Coronary artery (tissue), 2 donors: ENCODE measurements at places on chromosomes 13 and 19.
A peak's percentile ranks its signal among the peaks of the same experiment; 100 is the strongest.

- DNase-seq: no peak
Observed at GRCh38 chr19:37981785-37982475, 74.9 kb downstream of the SIPA1L3 start.

DNA sequence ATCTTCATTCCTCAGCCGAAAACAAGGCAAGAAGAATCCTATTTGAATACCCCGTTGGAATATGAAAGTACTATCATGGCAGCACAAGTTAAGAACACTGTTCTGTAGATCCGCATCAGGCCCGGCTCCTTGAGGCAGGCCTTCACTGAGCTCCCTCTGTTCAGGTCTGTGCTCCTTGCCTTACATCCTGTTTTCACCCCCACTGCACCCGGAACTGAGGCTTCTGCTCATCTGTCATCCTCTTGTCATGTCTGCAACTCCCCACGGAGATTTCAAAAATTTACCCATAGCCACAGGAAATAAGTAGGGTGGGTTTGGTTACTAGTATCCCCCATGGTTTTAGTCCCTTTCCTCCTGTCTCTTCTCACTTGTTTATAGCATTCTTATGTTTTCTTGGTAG is 861.9 kb downstream of the GPC5 start:
- DNase-seq: no peak

DNA sequence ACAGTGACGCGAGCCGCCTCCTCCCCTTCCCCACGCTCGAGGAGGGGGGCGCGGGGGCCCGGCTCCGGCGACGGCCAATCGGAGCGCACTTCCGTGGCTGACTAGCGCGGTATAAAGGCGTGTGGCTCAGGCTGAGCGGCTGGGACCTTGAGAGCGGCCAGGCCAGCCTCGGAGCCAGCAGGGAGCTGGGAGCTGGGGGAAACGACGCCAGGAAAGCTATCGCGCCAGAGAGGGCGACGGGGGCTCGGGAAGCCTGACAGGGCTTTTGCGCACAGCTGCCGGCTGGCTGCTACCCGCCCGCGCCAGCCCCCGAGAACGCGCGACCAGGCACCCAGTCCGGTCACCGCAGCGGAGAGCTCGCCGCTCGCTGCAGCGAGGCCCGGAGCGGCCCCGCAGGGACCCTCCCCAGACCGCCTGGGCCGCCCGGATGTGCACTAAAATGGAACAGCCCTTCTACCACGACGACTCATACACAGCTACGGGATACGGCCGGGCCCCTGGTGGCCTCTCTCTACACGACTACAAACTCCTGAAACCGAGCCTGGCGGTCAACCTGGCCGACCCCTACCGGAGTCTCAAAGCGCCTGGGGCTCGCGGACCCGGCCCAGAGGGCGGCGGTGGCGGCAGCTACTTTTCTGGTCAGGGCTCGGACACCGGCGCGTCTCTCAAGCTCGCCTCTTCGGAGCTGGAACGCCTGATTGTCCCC is at the start of gene JUNB:
TSS of gene JUNB (plus strand) at position 142 of the 706 bp plus-strand sequence. CDS start at position 428, 286 bp downstream.
- peak; percentile 99 for DNase-seq

GRCh38 chr13:43805681-43806128 is 18.9 kb upstream of the ENOX1 start:
- DNase-seq: no peak

DNA sequence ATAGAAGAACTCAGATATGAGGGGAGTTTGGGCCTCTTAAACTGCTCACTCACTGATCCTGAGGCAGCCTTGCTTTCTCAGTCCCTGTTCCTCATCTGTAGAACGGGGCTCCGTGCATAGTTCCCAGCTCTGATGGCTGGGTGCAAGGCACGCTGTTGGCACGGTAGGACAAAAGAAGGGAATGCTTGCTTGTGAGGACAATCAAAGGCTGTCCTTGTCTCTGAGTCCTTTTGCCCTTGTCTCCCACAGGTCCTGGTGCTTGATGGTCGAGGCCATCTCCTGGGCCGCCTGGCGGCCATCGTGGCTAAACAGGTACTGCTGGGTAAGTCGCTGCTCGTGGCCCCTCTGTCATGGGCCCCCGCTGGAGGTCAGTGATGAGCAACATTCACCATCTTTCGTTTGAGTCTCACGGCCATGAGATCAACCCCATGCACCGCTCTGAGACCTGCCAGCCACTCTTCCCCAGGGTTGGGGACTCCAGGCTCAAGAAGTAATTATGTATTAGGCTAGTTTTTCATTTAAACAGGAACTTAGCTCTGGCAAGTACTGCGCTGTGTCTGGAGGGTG is 2.3 kb downstream of the RPL13A start:
- no peak for DNase-seq

DNA sequence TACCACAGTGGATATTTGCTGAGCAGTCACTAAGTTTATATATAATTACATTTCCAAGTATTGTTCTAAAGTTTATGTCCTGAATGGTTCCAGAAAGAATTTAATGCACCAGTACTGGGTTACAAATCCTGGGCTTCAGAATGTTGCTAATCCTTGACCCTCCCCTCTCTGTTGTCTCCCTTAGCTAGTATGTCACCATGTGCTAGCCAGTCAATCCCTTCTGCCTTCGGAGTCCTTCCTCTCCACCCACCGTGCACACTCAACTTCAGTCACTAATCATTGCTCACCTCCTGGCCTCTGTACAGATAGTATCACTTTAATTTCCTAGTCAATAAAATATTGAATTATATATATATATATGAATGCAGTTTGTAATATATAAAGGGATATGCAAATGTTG is 7.5 kb downstream of the FAM124A start:
- DNase-seq: no peak

GRCh38 chr13:96075953-96076543 is 13.9 kb upstream of the HS6ST3 start:
- no peak for DNase-seq

DNA sequence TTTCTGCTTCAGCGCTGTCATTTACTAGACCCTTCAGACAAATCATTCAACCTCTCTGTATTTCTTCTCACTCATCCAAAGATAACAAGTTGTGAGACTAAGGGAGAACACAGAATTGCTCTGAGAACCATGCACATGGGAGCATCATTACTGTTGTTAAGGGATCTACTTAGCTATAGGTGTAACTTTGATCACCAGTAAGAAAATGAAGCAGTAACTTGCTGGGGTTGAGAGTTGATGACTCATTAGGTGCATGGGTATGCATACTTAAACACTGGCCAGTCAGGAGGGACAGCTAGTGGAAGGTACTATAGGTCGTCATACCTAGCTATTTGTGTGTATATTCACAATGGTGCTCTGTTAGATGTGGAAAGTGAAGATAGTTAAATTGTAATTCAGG is 61.5 kb downstream of the B3GLCT start:
- no peak for DNase-seq

DNA sequence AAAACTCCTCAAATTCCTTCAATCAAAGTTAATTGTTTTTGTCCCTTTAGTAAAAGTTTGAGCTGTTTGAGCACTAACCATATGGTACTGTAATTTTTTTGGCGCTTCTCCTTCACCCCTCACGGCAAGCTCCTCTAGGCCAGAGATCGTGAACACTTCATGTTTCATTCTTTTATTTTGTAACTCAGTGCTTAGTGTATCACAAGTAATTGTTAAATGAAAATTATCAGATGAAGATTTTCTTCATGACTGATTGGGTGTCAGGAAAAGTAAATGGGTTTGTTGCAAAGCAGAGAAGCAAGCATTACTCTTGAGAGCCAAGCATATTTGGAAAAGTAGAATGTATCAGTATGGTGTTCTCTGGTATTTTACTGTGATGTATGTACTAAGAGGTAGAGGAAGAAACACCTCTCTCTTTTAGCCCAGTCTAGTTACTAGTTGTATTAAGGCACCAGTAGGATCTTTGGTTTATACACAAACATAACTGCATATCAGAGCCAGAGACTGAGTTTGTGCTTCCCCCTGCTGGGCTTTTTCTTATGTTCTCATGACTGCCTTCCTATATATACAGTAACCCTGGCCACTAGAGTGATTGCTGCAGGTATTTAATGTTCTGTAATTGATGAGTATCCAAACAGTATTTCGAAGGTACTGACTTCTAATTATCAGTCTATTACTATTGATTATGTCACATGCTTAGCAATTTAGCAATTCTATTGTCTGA is 202.3 kb upstream of the KLHL1 start:
- no peak for DNase-seq

DNA sequence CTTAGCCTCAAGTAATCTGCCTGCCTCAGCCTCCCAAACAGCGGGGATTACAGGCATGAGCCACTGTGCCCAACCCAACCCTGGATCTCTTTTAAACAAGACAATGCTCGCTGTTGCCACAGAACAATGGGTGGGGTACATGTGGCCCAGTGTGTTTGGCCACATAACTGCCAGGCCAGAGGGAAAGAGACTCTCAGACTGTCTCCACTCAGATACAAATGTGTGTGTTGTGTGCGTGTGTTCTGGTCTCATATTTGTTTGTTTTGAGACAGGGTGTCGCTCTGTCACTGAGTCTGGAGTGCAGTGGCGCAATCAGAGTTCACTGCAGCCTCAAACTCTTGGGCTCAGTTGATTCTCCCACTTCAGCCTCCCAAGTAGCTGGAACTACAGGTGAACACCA is 25.8 kb downstream of the LDLR start:
- DNase-seq: no peak

DNA sequence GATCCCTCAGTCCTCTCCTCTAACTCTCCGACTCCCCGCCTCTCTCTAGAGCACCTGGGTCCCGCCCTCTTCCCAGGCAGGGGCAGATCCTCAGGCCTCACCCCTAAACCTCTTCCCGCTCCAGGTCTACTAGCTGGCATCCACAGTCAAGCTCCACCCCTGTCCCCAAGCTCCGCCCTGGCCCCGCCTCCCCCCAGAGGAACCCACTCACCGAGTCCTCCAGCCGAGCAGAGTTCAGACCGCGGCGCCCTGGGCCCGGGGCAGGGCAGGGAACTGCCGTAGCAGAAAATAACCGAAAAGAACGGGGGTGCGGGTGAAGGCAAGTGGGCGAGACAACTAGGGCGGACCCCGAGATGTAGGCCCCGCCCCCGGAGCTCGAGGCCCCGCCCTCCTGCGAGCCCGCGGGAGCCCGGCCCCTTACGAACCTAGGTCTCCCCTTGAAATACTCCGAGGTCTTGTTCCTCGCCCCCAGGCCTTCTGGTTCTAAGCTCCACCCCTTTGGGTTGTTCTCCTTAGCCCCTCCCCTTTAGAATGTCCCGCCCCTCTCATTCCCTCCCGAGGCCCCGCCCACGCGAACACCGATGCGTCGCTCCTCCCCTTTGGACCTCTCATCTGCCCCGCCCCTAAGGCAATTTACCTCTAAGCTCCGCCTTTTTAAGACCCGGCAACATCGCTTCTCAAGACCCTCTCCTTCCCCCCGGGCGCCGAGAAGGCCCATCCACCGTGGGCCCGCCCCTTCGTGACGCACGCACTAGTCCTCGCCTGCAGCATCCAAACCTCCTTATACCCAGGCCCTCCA is at the start of gene GGN:
TSS of gene GGN (minus strand) at position 485 of the 799 bp plus-strand sequence. CDS start 773 bp downstream, outside the sequence.
- peak; percentile 91 for DNase-seq

DNA sequence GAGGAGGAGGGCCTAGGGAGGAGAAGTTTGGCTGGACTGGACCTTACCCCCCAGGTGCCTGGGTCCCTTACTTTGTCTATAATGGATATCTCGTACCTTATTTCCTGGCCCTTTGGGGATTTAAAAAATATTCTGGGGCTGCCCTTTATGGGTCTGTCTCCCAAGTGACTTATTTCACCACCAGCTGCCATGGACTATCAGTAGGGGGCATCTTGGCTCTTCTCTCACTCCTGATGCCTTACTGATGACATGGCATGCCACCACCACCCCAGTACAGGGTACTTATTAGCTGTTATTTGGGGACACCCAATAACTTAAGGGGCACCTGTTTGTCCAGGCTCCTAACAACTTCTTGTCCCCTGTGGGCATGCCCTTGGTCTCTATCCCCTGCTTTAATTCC is 38.0 kb downstream of the NFIX start:
- no peak for DNase-seq

- DNase-seq: no peak
Observed at GRCh38 chr13:40116008-40116407, 460.5 kb downstream of the COG6 start.

GRCh38 chr13:41465241-41465847 is 8.0 kb downstream of the RGCC start:
- DNase-seq: no peak

DNA sequence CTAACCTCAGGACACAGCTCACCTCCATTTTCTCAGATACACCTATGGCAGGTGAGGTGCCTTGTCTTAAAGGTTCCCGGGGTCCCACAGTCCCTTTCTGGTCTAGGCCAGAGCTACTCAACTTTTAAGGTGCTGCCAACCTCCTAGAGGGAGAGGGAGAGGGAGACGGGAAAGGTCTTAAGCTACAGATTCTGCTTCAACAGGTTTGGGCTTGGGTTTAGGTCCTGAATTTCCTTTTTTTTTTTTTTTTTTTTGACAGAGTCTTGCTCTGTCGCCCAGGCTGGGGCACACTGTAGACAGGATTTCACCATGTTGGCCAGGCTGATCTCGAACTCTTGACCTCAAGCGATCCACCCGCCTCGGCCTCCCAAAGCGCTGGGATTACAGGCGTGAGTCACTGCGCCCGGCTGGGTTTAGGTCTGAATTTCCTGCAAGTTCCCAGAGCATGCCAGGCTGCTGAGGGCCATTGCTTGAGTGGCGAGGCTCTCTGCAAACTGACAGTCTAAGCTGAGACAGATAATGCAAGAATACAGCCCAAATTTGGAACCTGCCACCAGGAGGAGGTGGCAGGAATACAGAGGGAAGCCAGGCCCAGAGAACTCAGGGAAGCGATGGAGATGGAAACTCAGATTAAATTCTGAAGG is 7.8 kb upstream of the SYCN start:
- DNase-seq: no peak

DNA sequence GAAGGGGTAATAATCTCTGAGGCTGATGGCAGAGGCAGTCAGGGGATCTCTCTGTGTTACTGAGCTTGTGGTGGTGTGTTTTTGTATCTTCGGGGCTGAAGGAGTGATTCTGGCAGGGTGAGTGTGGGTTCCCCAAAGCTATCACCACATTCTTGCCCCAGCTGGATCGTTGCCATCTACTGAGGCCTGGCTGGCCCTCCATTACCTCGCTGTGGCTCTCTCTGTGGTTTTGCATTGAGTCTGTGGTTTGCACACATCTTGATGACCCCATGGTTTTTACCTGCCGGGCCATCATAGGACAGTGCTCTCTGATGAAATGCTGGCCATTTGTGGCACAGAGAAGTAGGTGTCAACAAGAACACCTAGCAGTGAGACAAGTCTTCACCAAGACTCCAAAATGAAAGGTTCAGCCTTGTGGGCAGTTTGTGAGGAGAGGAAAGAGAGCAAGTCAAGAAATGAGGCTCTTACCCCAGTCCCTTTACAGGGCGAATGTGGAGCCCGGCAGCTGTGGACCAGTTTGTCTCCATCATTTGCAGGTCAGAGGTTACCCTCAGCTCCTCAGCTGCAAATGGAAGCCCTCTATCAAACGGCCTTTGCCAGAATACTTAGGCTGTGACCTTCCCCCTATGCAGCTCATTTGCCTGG is 69.0 kb upstream of the NPAS1 start:
- no peak for DNase-seq

- no peak for DNase-seq
Observed at GRCh38 chr19:18762125-18763023, 28.7 kb downstream of the COMP start.

- no peak for DNase-seq
Observed at GRCh38 chr13:76619631-76620030, 266.6 kb downstream of the KCTD12 start.

- no peak for DNase-seq
Observed at GRCh38 chr13:98299966-98300350, 122.9 kb upstream of the RNF113B start.
